Small intestine (tissue), 16 donors: ENCODE measurements at places on chromosomes 7 and 10. TPM values are rescaled to one million over a fixed set of nuclear protein-coding genes. Genes with fewer than 3 reads are reported as not detected.

Gene GIMAP8
- 5.2 TPM for polyA plus RNA-seq

Gene CYP3A5
- polyA plus RNA-seq, result 224 TPM

Gene ZKSCAN1
- polyA plus RNA-seq, result 10.8 TPM

Gene GDF10
- polyA plus RNA-seq, result not detected

Gene BTBD16
- polyA plus RNA-seq, result 0.92 TPM

Gene ADAP1
- polyA plus RNA-seq, result 102 TPM

Gene TRIM50
- polyA plus RNA-seq, result 2.1 TPM

Gene UPK3B
- 0.18 TPM for polyA plus RNA-seq

Gene MEIG1
- 0.15 TPM for polyA plus RNA-seq

Gene HOXA1
- 0.81 TPM for polyA plus RNA-seq

Gene ECHDC3
- polyA plus RNA-seq, result 6.2 TPM

Gene C10orf62
- polyA plus RNA-seq, result not detected

Gene MYO3A
- polyA plus RNA-seq, result not detected

Gene TBXAS1
- polyA plus RNA-seq, result 1.1 TPM

Gene UBTD1
- 7.0 TPM for polyA plus RNA-seq

Gene AGR3
- polyA plus RNA-seq, result 359 TPM
